ENCODE measurements at places on chromosomes 7 and 10.

DNA sequence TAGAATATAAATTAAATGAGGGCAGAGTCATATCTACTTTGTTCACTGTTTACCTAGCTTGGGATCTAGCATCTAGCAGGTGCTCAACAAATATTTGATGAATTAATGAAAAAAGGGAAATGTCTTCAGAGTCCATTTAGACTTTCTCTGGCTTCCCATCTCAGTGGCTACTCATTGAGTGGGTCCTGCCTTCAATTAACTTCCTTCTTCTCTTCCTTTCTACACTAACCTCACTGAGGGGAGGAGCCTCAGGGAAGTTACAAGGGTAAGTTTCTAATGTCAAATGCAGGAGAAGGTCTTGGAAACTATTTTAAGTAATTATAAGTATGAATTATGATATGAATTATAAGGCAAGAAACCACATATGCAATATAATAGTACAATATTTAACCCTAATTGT, 28.2 kb upstream of the MPP7 start:
- no peak for DNase-seq

DNA sequence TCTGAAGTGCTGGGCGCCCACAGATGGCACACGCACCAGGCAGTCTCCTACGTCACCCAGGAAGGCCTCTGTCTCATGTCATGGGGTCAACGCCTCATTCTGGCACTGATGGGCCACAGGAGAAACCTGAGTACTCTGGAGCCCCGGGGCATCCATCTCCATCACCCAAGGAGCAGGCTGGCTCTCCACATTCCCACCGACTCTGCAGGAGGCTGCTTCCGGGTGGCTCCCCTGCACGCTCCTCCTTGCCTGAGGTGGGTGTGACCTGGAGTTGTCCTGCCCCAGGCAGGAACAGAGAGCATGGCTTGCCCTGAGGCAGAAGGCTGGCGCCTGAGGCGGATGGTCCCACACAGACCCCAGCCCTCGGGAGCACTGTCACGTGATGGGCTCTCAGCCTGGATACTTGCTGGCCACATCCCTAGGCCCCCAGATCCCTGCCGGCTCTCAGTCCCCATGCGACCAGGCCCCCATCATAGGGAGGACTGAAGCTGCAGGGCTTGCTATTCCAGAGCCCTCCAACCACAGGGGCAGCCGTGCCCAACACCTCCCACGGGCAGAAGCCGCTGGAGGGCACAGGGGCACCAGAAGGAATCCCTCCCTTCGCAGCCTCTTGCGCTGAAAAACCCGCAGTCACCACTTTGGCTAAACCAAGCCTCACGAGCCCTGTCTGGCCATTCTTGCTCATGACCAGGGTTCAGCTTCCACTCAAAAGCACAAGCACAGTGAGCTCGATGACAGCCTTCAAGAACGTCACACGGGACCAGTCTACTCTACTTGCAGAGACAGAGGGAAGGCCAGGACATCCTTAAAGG, 80.7 kb downstream of the MAD1L1 start:
- no peak for DNase-seq

GRCh38 chr10:17021656-17022465, 107.8 kb downstream of the CUBN start:
- DNase-seq = no peak

GRCh38 chr10:6048281-6049030, 13.7 kb downstream of the IL2RA start:
- DNase-seq = no peak

DNA sequence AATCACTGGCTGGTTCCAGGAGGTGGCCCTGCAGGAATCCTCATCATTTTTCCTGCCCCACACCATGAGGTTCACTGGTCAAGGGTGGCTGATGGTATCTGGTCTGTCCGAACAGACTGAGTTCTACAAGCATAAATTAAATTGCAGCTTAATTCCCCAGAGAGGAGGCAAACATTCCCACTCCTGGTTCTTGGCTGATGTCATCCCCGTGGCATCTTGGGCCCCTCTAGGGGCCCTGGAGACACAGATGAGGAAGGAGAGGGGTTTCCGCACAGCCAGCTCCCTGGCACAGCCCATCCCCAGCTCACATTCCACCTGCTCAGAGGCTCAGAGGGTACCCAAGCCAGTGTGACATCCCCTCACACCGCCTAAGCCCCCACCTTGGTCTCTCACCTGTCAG, 5.3 kb upstream of the KLRG2 start:
- DNase-seq = no peak

- no peak for DNase-seq
Measured at GRCh38 chr7:32221736-32222135, 151.5 kb upstream of the PDE1C start.

GRCh38 chr7:70028620-70029019, 430.3 kb downstream of the AUTS2 start:
- DNase-seq = no peak

- no peak for DNase-seq
Measured at GRCh38 chr7:1757601-1758000, 87.5 kb downstream of the ELFN1 start.

- no peak for DNase-seq
Measured at GRCh38 chr7:85074-85882, 107.1 kb upstream of the FAM20C start.

GRCh38 chr10:3874990-3875841, 90.2 kb upstream of the KLF6 start:
- DNase-seq = no peak

DNA sequence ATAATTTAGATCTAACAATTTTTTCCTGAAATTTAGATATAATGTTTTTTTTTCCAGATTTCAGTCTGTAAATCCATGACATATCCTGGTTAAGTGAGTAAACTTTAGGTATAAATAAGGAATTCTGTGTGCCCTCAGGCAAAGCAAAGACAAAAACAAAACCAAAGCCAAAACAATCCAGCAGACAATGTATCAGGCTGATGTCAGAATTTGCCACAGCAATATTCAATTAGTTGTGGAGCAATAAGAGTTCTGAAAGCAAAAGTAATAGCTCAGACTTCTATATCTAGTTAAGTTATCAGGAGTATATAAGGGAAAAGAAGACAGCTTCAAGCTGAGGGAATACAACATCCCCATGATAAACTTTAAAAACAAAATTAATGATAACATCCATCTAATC, 82.0 kb downstream of the MKX start:
- DNase-seq = no peak

DNA sequence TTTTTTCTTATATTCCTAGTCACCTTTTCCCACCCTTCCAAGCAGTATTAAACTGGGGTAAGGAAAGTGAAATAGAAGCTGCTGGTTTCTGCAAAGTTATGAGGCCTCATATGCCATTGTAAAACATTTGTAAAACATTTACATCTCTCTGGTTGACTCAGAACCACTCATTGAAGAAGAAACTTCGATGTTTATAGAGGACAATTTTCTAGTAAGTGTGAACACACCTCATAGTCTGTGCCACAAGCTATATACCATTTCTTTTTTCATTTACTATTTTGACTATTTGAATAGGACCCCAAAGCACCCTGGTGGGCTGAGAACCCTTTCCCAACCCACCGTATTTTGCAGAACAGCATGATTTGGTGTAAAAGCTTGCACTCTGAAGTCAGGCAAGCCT, 12.9 kb upstream of the ITGB1 start:
- DNase-seq = no peak

All from T-helper 2 cell (primary cell).